Subcutaneous preadipocyte (primary cell): ENCODE measurements at places on chromosomes 2 and 18. TPM values are rescaled to one million over a fixed set of nuclear protein-coding genes. Genes with fewer than 3 reads are reported as not detected.

Gene CCNT2
- 16.9 and 22.3 TPM in 2 replicates for total RNA-seq

Gene TLX2
- under 0.01 TPM in 1 of 2 replicates, not detected in the other for total RNA-seq

Gene ANKRD23
- total RNA-seq: 1.4 and 2.6 TPM in 2 replicates

Gene CDCA7
- total RNA-seq: 7.7 and 16.6 TPM in 2 replicates

Gene HOXD13
- 1.6 TPM in 1 of 2 replicates, not detected in the other for total RNA-seq
